ENCODE measurements at places on chromosomes 1 and 21.

- DNase-seq: no peak
These were observed 28.9 kb upstream of the ADAM30 start for GRCh38 chr1:119924948-119925898.

DNA sequence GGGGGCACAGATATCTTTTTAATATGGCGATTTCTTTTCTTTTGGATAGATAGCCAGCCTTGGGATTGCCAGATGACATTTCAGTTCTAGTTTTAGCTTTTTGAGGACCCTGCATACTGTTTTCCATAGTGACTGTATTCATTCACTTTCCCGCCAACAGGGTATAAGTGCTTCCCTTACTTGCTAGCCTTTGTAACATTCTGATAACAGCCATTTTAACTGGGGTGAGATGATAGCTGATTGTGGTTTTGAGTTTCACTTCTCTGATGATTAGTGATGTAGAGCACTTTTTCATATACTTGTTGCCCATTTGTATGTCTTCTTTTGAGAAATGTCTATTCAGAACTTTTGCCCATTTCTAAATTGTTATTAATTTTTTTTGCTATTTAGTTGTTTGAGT lies 151.9 kb downstream of the NTPCR start:
- DNase-seq: no peak

DNA sequence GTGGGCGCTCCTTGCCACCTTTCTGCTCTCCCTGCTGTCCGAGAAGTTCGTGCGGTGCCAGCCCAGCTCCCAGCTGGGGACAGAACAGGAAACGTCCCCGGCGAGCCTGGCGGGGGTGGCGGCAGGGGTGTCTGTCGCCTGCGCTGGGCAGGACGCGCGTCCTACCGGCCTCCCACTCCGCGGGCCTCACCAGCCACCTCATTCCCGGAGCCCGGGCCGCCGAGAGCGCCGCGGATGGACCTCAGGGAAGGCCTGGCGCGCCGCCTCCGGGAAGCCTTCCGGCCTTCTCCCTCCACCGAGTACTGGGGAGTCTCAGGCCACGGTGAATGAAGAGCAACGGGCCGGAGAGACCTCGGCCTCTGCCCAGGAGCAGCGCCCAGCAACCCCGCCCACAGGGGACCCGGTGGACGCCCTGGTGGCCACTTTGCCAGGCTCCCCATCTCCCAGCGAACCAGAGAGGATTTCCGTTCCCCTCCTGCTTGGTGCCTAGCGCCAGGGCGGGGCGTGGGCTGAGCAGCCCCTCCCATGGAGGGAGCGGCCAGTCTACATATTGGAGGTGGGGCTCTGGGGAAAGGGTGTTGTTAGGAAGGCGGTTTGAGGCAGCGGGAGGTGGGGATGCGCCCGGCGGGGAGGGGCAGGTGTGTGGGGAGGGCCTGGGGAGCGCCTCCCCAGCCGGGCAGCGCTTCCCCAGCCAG lies 9.5 kb upstream of the TNFRSF14 start:
- DNase-seq: peak; percentile 89

DNA sequence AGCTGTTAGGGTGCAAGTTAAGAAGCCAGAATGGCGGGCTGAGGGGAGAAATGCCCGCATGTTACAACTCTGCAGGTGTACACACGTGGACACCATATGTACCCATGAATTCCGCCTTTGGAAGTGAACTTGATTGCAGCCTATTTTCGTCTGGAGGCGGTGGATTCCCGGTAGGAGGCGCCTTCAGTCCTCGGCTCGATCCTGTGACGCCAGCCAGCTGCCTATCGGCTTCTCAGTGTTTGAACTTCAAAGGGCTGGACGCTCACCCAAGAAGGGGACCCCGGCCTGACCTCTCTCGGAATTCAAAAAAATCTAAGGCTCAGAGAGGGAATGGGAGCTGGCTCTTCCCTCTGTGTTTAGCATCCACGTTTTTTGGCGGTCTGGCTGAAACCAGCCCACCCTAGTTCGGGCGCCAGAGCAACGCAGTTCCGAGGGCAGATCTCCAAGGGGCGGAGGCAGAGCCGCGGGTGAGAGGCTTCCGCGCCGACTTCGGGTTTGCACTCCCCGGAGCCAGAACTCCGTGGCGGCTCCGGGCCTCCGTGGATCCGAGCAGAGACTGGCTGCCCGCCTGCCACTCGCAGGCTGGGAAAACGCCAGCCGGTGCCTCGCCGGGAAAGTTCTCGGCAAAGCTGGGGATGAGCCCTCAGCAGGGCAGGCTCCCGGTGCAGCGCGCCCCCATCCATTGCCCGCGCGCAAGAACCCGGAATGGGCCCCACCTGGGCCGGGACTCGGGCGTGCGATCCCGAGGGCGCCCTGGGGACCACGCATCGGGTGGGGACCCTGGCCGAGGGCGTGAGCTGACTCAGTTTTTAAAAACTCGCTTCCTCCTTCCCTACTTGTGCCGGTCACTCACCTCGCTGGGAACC lies 996 bp upstream of the TMEM51 start:
- peak; percentile 78 for DNase-seq

DNA sequence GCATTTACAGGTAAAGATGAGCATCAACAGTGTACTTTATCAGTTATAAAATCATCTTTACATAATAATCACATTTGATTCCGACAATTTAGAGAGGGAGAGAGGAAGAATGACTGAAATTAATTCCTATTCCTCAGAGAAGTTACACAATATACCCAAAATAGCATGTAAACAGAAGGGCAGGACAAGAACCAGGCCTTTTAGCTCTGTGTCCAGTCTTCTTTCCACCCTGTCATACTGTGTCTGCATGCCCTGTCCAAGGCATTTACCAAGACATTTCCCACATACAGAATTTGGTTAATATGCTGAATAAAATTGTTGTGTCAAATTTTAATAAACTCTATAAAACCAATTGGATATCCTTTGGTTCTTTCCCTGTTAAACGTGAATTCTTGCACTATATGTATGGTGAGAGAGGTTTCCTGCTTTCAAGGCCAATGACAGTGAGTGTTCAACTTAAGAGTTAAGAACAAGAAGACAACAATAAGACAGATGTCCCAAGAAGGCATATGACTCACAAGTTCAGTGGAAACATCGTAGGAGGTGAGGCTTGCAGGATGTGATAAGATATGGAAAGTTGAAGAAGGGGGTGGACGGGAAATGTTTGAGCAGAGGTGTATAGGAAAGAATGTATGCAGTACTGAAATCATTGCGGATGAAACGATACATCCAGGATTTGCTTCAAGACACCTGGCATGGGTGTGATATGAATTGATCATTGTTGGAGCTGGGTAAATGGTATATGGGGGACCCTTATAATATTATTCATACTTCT lies 20.8 kb downstream of the LRRC8B start:
- no peak for DNase-seq

DNA sequence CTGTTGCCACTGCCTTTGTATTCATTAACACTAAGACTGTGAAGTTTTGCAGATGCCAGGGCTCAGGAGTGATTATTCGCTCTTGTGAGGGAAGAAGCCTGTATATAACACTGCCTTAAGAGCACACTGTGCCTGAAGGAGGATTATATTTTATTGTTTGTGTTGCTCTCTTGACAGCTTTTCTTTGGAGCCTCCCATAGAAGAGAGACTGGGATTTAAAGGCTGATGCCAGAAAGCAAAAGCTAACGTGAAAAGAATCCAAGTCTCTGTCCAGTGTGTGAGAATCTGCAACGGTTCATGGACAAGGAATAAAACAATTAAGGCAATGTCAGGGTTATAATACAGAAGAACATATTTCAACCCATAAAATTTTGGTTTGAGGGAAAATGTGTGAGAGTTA lies 316.8 kb downstream of the NFIA start:
- DNase-seq: no peak

- DNase-seq: no peak
These were observed 83.8 kb downstream of the PAPPA2 start for GRCh38 chr1:176546825-176547224.

- no peak for DNase-seq
These were observed 3.0 kb downstream of the APP start for GRCh38 chr21:26167593-26167992.

DNA sequence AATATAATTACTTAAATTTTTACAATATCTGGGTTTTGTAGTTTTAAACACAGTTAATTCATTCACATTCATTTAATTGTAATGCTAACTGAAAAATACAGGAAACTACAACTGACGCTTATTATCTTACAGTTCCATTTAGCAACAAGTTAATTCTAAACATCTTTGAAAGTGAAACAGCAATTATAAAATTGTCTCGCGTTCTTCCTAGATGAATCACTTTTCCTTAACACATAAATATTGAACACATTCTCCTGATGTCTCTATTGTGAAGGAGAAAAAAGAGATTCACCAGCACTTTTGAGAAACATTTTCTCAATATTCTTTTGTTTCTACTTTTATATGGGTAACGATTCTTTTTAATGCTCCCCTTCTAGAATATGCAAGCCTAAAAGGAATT lies 6.4 kb downstream of the PTGFR start:
- DNase-seq: no peak

GRCh38 chr1:99764909-99765308 lies 1.5 kb downstream of the FRRS1 start:
- no peak for DNase-seq

GRCh38 chr1:151624783-151625182 lies 12.9 kb downstream of the SNX27 start:
- no peak for DNase-seq

GRCh38 chr1:48472638-48473037 lies 634 bp upstream of the SPATA6 start:
- no peak for DNase-seq

- DNase-seq: no peak
These were observed 4.6 kb downstream of the COL18A1 start for GRCh38 chr21:45409466-45410150.

DNA sequence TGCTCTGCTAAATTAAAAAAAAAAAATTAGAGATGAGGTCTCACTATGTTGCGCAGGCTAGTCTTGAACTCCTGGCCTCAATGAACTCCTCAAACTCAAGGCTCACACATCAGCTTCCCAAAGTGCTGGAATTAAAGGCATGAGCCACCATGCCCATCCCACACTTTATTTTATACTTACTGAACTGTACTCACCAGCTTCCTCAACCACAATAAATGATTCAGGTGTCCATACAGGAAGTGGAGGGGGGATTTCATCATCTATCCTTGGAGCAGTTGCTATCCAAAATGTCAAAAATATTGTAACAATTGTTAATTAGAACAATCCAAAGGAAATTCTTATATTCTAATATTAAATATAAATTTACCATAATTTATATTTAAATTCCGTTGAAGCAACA lies 22.4 kb upstream of the RSBN1 start:
- no peak for DNase-seq

GRCh38 chr1:85629532-85629920 lies 49.0 kb downstream of the CCN1 start:
- DNase-seq: no peak

- DNase-seq: no peak
These were observed 28.5 kb downstream of the DLGAP3 start for GRCh38 chr1:34900775-34901502.

DNA sequence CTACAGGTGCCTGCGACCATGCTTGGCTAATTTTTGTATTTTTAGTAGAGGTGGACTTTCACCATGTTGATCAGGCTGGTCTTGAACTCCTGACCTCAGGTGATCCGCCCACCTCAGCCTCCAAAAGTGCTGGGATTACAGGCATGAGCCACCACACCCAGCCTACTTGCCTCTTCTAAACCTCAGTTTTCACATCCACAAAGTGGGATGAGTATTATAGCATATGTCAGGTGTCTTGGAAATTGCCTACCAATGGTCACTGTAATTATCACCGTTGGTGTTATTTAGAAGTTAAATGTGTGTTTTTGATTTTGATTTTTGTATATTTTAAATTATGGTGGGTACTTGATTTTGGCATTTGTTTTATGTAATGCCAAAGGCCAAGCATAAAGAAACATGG lies 36.7 kb downstream of the SLC44A3 start:
- DNase-seq: no peak

DNA sequence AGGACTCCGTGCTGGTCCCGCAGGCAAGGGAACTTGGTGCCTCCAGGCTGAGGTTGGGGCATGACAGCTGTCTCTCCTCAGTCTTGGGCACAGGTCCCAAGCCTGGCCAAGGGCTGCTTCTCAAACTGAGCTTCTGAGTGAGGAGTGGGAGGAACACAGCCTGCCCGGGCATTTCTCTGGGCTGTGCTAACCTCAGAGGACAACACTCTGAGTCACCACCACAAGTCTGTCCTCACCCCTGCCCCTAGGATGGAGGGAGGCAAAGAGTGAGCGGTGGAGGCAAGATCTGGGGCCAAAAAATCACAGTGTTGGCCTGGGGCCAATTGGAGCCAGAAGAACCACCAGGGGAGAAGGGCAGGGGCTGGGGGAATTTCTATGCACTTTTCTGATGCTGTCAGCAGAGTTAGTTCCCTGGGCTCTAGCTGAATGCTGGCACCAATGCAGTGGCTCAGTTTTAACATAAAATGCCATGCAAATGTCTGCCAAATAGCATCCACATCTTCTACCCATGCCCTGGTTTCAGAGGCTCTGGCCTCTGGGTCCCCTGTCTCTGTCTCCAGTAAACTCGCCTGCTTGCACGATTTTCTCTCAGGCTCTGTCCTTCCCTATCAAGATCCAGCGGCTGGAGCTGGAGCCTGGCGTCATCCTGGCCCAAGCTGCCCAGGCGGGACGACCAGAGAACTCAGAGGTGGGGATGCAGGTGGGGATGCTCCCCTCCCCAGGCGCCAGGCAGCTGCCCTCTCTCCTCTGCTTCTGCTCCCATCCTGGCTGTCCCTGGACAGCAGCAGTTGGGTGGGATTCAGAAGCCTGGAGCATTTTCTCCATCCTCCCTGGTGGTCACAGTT lies 11.0 kb upstream of the CDK18 start:
- peak; percentile 75 for DNase-seq

DNA sequence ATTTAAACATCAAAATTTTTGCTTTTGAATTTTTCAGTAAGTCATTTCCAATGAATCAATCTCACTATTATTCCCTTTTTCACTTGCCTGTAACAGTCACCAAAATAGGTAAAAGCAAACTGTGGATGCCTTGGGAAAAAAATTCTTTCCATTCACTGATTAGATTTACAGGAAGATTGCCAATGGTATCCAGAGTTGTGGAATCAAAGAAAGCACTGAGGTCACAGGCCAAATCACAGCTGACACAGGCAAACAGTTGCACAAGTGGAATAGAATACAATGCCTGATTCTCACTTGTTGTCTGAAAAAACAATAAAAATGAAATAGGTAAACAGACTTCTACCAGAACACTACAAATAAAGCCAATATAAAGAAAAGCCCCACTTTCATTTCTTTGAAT lies 48.4 kb downstream of the LTN1 start:
- no peak for DNase-seq

DNA sequence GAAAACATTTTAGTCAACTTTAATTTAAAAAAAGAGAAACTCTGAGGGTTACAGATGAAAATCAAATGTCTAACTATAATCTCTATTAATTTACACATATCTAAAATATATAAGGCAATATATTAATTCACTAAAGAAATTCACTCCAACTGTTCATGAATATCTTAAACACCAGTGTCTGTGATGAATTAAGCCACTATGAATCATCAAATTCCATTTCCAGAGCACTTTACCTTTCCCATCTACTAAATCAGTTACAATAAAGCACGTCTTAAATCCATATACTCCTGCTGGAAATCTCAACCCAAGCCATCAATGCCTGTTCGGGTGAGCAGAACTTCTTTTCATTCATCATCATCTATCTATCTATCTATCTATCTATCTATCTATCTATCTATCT lies 4.3 kb downstream of the TAF5L start:
- no peak for DNase-seq

- no peak for DNase-seq
These were observed 169.3 kb upstream of the ETV3 start for GRCh38 chr1:157307491-157307890.

Data from HTR-8/SVneo (cell line).